ENCODE measurements at places on chromosomes 3 and 15. TPM values are rescaled to one million over a fixed set of nuclear protein-coding genes. Genes with fewer than 3 reads are reported as not detected.
A peak's percentile ranks its signal among the peaks of the same experiment; 100 is the strongest.

PAK6 gene
- polyA plus RNA-seq = 6.2 TPM

CKMT1A gene
- 1.4 TPM for polyA plus RNA-seq

SCAANT1 gene
- not detected for polyA plus RNA-seq

SV2B gene
- polyA plus RNA-seq = 0.69 TPM

WDR72 gene
- polyA plus RNA-seq = 61.7 TPM

SPATA12 gene
- 0.14 TPM for polyA plus RNA-seq

PRR20G gene
- polyA plus RNA-seq = not detected

GPR87 gene
- polyA plus RNA-seq = not detected

PLSCR5 gene
- not detected for polyA plus RNA-seq

GATA2 gene
- polyA plus RNA-seq = 45.5 TPM

DNA sequence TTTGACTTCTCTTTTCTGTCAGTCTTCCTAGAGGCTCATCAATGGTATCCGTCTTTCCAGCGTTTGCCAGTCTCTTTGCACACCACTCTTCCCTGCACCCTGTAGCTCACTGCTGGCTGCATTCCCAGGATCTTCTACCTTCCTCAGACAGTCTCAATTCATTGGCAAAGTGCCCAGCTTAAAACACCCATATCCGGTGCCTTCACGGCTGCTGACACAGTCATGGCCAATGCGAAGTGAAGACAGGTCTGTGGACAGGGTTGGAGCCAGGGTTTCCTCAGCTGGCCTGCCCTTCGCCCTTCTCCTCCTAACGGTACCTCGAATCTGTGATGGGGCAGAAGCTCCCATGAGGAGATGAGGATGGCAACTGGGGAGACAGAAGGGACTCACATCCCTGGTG is 36.1 kb downstream of the PTH1R start:
- DNase-seq = no peak

GRCh38 chr3:45960289-45960688 is 17.0 kb downstream of the CXCR6 start:
- DNase-seq = no peak

DNA sequence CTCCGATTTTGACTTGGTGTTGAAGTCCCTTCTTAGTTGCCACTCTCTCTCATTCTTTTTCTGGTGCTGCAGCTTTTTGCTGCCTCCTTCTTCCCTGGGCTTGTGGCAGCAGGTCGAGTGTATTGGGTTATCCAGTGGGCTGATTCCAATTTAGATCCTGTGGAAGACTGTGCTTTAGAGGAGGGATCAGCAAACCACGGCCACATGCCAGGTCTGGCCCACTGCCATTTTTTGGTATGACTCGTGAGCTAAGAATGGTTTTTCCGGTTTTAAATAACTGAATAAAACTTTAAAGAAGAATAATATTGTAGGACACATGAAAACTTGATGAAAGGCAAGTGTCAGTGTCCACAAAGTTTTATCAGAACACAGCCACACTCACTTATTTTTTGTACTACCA is 330.5 kb downstream of the ROBO2 start:
- DNase-seq = no peak

- DNase-seq = no peak
These were observed 77.9 kb downstream of the ISG20 start for GRCh38 chr15:88716543-88717381.

DNA sequence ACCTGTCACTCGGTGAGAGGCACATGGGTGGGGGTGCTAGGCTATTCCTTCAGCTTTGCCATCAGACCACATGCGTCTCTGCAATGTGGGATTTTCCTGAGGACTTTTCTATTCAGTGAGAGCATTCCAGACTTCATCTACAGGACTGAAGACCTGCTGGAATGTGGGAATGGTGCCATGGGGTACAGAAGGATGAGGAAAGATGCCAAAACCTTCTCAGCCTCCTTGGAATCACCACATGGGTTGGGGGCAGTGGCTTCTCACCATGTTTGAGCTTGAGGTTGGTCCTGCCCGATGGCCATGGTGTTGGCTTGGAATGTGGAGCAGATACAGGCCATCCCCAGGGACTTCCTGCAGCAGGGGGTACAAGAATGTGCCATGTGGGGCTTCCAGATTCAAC is 80.9 kb upstream of the KLF13 start:
- no peak for DNase-seq

DNA sequence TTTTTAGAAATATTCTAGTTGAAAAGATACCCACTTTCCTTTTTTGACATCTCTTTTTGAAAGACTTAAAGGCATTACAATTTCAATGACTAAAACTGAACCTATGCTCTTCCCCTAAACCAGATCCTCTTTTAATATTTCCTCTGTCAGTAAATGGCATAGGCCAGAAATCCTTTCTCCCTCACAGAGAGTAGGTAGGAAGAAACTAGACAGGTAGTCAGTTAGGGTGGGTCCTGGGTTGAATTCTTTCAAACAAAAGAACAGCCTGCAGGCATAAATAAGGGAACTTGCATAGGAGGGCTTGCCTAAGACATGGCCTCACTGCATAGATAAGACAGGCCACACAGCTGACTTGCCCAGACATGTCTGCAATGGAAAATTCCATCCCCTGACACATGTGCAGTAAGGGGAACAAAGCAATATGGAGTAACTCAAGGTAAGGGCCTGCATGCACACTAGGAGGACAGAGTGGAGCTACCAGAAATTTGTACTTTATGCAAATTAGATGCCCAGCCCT is 23.1 kb downstream of the PLSCR5 start:
- DNase-seq = no peak

DNA sequence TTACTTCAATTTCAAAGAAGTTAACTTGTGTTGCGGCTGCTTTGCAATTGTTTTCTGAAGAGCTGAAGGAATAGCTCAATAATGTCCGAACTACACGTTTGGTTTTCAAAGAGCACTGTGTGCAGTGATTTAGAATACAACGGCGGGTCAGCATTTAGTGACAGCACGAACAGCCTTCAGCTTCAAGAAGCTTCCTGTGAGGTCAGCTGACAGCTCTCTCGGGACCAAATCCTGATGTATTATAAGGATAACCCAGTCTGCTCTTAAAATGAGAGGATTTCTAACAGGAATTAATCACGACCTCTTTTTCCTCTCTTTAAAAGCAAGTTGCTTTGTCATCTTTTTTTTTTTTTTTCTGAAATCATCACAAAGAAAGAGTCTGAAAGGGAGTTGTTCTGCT is 97.9 kb upstream of the UNC13C start:
- no peak for DNase-seq

GRCh38 chr3:161800985-161801559 is 304.5 kb downstream of the OTOL1 start:
- no peak for DNase-seq

DNA sequence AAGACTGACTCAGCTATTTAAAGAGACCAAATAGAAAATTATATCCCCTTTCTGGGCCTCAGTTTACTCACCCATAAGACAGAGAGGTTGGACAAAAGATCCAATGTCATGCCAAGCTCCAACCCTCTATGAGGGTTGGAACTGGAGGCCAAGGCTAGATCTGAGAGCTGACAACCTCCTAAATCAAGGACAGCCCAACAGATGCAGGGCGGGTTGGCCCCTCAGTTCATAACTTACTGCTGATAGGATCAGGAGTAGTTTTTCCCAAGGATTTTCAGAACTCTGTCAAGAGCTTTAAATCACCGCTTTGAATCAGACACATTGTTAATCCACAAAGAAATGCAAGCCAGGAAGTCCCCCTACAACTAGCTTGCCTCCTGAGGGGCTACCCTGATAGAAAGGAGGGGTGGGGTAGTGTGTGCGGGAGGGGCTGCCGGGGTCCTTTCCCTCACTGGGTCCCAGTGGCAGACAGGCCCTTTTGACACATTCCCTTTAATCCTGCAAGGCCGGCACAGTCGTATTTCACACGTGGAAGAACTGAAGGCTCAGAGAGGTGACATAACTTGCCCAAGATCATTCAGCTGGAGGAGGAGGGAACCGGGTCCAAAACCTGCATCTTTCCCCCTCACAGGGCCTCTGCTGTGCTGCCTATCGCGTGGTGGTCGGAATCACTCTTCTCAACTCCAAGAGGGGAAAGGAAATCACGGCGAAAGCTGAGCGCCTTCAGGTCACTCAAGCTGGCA is 21.4 kb downstream of the BMF start:
- no peak for DNase-seq

- no peak for DNase-seq
These were observed 26.1 kb upstream of the NECTIN3 start for GRCh38 chr3:111045564-111045963.

GRCh38 chr3:114848082-114848481 is 299.0 kb downstream of the ZBTB20 start:
- no peak for DNase-seq

GRCh38 chr15:65049418-65049840 is 4.2 kb downstream of the SLC51B start:
- peak; percentile 64 for DNase-seq

DNA sequence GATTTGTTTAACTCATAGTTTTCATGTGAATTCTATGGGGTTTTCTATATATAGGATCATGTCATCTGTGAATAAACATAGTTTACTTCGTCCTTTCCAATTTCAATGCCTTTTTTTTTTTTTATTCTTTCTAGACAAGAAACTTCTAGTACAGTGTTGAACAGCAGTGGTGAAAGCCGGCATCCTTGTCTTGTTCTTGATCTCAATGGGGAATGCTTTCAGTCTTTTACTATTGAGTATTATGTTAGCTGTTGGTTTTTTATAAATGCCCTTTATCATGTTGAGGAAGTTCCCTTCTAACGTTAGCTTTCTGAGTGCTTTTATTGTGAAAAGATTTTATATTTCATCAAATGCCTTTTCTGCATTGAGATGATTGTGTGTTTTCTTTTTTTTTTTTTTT is 69.0 kb downstream of the SLMAP start:
- no peak for DNase-seq

- DNase-seq = no peak
These were observed 35.4 kb downstream of the PSTPIP1 start for GRCh38 chr15:77030048-77030927.

DNA sequence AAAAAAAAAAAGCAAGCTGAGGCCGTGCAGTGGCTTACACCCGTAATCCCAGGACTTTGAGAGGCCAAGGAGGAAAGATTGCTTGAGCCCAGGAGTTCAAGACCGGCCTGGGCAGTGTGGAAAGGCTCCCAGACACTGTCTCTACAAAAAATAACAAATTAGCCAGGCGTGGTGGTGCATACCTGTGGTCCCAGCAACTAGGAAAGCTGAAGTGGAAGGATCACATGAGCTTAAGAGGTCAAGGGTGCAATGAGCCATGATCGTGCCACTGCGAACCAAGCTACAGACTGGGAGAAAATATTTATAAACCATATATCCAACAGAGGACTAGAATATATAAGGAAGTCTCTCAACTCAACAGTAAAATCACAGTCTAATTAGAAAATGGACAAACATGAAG is 10.0 kb downstream of the KLHDC8B start:
- DNase-seq = no peak

GRCh38 chr3:73018790-73019441 is 22.3 kb downstream of the PPP4R2 start:
- no peak for DNase-seq

- no peak for DNase-seq
These were observed 58.6 kb upstream of the MCF2L2 start for GRCh38 chr3:183487016-183487415.

DNA sequence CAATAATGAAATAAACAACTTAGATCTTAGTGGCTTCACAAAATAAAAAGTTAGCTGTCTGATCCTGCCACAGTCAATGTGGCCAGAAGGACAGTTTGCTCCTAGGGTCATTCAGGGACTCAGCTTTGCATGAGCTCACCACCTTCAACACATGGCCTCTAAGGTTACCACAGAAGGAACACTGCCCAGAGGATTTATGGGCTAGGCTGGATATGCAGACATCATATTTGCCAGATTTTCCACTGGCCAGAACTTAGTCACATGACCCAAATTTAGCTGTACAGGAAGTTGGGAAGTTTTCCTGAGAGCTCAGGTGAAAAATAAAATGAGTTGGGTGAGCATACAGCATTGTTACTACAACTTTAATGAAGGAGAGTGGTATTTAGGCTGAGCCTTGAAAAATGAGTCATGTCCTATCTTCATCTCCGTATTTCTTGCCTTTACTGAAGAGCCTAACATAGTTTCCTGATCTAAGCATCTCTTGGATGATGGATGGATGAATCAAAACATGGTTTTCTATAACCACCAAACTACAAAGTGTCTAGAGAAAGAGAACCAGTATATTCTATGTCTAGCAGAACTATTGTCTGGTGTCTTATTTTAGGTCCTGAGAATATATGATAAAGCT is 54.9 kb upstream of the TMEM108 start:
- DNase-seq = no peak

- DNase-seq = no peak
These were observed 86.4 kb downstream of the PCCB start for GRCh38 chr3:136336329-136337100.

GRCh38 chr3:27333843-27334242 is 35.3 kb downstream of the NEK10 start:
- DNase-seq = no peak
